ENCODE measurements at places on chromosomes 11 and 22.

GRCh38 chr11:78418584-78419211 is 1.1 kb upstream of the GAB2 start:
- DNase-seq: no peak

DNA sequence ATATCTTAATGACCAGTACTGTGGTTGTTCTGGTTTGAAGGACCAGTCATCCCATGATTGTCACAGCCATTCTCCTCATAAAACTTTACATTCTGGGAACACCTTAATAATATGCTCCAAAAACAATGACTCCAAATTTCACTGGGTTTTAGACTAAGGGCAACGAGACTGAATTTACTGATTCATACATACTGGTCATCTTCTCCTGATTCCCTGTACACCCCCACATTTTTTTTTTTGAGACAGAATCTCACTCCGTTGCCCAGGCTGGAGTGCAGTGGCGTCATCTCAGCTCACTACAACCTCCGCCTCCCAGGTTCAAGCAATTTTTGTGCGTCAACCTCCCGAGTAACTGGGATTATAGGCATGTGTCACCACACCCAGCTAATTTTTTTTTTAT is 78.9 kb downstream of the GAB2 start:
- DNase-seq: no peak

- no peak for DNase-seq
These were observed 50.0 kb upstream of the LYVE1 start for GRCh38 chr11:10618490-10618889.

DNA sequence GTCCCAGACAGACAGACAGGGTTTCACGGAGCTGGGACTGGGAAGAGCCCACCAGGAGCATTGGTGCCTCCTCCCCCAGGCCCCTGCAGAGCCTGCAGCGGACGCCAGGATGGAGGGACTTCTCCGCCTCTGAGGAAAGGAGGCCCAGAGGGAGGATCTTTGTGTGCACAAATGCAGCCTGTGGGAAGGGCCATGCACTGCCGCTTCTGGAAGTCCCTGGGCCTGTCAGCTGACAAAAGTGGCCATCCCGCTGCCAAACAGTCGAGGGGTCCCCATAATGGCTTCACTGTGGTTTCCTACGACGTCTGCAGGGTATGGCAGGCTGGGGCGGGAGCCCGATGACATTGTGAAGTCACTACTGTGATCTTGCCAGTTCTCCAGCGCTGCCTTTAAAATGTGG is 73.8 kb downstream of the TP53I11 start:
- DNase-seq: no peak

DNA sequence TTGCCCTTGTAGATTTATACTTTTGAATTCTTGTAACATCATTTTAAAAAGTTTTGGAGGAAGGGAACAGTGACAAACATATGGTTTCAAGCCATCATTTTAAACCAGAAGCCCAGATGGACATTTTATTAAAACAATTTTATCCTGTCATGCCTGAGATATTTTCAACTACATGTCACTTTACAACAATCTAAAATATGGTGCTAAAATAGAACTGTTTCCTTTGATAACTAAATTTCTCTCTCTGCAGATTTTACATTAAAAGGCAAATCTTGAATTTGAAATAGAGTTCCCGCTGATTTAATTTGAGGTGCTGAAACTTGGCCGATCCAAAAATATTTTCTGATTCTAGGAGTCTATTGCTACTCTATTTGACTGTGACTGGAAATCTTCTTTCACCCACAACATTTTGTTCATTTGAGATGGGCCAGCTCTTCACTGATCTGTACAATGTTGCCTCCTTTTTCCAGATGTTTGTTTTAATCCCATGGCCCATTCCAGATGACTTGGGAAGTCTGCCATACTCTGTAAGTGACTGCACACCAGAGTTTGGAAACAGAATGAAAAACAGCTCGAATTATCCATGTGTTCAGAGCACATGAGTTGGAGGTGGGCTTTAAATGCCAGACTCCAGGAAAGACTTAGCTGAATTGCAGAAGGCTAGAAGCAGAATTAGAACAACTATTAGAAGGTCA is 402.5 kb downstream of the TMEM135 start:
- no peak for DNase-seq

DNA sequence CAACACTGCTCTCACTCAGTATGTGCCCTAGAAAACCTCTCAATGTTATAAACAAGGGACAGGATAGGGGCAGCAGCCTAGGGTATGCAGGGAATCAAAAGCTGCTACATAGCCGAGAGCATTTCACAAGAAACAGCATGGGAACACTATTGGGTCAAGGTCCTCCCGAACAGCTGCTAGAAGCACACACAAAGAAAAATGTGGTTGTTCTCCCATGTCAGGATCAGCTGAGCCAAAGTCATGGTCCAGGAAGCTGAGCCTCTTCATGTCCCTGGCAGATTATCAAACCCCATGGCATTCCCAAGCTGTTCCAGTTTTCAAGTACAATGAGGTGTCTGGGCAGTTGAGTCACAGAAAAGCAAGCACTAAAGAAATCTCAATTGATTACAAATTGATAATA is 21.0 kb upstream of the GDPD4 start:
- no peak for DNase-seq

GRCh38 chr22:29040385-29041275 is 21.0 kb downstream of the C22orf31 start:
- no peak for DNase-seq

DNA sequence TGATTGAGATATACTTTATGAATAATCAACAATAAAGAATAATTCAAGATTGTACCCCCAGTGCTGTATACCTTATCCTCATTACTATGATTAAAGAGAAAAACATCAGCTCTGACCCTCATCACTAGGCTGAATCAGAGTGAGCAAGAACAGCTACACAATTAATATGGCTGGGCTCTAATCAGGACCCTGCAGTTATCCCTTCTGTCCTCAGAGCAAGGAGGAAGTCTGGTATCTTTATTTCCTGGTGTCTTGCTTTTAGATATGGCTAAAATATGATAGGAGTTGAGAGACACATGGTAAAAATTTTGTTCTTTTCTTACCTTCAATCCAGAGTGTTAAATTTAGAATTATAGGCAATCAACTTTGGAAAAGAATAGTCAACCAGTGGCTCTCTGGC is 28.6 kb upstream of the GAB2 start:
- no peak for DNase-seq

DNA sequence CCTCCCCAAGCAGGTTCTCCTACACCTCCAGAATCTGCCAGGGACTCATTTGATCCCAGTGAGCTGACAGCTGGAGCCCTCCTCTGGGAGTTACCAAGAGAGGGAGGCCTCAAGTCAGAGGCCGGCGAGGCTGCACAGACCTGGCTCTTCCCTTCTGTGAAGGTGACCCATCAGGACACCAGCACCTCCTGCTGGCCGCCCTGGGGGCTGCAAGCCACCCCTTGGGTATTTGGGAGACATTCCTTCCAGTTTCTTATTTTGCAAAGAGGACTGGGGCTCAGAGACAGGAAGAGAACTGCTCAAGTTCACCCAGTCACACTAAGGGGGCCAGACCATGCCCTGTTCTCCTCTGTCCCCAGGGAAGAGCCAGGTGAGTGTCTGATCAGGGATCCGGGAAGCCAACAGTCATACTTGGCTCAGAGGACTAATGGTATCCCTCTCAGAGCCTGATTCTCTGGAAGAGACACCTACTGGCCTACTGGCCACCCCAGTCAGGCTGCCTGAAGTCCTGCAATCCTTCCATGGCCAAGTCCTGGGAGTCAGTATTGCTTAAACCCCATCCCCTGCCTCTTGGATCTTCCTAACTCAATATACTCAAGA is 40.5 kb upstream of the RIC3 start:
- no peak for DNase-seq

DNA sequence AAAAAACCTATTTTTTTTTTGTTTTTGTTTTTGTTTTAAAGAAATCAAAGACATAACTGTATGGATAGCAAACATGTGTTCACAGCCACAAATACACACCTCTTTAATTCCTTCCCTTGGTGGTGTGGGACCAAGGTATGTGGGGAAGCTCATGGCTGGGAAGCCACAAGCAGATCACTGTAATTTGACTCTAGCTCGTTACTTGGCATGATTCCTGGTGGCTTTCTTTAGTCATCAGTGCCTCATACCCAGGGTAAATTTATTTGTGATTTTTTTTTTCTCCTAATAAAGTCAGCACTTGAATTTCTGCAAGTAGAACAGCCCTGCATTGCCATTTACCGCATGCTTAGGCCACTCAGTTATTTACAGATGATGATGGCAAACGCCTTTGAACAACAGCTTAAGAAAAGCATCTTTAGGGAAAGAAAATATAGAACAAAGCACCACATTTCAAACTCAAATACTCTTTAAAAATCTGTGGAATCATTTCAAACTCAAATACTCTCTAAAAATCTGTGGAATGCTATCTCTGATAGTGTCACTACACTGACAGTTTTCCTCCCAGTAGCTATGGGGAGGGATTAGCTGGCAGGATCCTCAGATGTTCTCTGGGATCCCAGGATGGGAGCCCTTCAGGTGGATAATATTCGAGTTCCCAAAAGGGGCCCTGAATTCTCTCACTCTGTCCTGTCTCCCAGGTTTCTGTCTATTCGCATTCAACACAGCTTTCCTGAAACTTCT is 687.2 kb downstream of the OPCML start:
- DNase-seq: no peak

DNA sequence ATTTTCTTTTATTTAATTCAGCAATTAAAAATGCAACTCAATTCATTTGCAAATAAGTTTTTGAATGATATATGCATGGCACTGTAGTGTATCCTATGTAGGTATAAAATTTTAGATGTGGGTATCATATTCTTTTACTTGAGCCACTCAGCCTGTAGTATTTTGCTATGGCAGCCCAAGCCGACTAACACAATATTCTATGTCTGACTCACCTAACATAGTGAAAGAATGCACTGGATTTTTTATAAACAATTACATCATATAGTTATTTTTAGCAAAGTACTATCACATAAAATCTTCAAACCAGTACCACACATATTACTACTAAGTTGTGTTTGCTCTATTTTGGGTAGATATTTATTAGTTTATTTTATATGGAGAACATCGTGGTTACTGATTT is 21.9 kb upstream of the GRIA4 start:
- DNase-seq: no peak

DNA sequence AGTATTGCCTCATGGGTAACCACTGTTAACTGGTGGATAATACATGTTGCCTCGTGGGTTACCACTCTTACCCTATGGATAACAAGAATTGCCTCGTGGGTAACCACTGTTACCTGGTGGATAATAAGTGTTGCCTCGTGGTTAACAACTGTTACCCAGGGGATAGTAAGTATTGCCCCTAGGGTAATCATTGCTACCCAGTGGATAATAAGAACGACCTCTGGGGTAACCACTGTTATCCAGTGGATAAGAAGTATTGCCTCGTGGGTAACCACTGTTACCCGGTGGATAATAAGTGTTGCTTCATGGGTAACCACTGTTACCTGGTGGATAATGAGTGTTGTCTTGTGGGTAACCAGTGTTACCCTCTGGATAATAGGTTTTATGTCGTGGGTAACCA is 28.1 kb upstream of the NXPE4 start:
- DNase-seq: no peak

DNA sequence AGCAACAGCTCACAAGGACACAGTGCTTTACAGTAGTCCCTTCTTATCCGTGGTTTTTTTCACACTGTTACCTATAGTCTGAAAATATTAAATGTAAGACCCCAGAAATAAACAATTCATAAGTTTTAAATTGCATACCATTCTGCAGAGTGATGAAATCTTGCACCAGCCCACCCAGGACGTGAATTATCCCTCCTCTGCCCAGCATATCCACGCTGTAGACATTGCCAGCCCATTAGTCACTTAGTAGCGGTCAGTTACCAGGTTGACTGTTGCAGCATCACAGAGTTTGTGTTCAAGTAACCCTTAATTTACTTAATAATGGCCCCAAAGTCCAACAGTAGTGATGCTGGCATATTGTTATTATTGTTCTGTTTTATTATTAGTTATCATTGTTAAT is 3.6 kb downstream of the CLTCL1 start:
- DNase-seq: no peak

DNA sequence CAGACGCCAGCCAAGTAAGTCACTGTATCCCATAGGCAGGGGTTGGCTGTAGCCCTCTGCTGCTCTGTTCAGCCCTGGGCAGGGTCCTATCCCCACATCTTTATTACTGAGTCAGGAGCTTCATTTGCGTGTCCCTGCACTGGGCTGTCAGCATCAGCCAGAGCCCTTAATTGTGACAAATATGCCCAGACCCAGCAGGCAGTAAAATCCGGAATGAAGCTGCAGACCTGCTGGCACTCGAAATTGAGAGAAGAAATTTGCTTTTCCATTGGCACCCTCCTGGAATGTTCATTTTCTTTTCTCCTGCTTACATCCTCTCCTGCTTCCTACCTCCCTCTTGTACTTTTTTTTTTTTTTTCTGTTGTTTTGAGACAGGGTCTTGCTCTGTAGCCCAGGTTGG is 43.8 kb downstream of the CEP164 start:
- DNase-seq: no peak

DNA sequence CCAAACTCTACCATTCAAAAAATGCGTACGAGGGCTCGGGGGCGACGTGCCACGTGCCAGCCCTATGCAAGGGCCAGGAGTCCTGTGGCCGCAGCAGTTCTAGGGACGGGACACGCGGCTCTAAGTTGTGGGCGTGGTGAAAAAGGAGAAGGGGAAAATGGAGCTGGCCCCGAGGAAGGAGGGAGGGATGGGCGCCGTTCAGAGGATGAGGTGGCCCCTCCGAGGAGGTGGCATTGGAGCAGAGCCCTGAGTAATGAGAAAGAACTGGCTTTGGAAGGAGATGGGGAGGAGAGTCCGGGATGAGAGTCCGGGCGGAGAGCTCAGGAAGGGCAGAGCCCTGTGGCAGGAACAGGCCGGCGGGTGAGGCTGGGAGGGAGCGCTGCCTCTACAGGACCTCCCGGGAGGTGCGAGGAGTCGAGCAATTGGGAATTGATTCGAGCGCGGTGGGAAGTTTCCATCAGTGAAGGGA is 21.0 kb downstream of the OTUB1 start:
- no peak for DNase-seq

DNA sequence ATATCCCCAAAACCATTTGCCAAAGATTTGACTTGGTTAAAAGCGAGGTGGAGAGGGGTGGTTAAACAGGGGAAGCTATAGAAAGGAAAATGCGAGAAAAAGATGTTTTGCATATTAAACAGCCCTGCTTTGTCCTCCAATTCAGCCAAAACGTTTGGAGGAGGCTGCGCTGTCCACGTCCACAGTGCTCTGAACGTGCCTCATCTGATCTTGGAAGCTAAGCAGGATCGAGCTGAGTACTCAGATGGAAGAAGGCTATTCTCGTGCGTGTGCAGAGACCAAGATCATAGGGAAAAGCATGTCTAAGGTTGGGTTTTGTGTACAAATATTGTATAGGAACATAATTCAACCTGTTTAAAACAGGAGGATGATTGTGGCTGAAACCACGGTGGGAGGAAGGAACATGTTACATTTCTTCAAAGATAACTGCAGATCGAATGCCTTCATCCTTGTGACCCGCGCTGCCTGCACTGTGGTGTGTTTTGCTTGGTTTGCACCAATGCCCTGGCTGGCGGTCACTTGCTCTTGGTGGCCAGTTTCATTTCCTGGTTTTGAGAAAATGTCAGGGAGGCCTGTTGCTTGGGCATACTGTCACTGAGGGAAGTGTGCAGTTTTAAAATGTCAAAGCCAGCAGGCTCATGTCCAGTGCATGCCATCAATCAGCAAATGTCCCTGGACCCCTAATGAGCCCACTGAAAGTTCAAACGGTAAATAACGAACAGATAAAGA is 40.4 kb downstream of the FLI1 start:
- no peak for DNase-seq
